Uterus (tissue), 4 donors: ENCODE measurements at places on chromosomes 11 and 22.

DNA sequence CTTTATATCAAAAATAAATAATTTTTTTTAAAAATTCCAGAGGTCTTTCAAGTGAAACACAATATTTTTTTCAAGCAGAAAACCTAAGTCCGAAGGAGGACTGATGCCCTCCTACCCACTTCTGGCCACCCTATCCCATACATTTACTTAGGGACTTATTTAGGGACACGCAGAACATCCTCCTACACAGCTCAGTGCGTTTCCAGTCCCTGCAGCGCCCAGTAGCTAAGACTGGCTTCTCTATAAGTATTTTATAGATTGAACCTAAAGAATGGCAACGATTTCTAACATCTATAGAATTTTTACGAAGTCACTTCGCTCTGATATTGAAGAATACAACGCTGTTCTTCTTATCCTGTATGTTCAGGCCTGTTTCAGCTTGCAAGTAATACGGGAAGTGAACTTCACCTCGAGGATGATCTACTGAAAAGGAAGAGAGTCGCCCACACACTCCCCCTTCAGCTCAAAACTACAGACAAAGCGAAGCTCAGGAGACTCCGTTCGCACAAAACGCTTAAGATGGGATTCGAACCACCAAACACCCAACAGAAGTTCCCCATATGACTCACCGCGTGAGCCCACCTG, 328 bp downstream of the CHEK2 start:
- no peak for DNase-seq

GRCh38 chr11:117177534-117178209, 871 bp upstream of the SIDT2 start:
- DNase-seq: no peak

DNA sequence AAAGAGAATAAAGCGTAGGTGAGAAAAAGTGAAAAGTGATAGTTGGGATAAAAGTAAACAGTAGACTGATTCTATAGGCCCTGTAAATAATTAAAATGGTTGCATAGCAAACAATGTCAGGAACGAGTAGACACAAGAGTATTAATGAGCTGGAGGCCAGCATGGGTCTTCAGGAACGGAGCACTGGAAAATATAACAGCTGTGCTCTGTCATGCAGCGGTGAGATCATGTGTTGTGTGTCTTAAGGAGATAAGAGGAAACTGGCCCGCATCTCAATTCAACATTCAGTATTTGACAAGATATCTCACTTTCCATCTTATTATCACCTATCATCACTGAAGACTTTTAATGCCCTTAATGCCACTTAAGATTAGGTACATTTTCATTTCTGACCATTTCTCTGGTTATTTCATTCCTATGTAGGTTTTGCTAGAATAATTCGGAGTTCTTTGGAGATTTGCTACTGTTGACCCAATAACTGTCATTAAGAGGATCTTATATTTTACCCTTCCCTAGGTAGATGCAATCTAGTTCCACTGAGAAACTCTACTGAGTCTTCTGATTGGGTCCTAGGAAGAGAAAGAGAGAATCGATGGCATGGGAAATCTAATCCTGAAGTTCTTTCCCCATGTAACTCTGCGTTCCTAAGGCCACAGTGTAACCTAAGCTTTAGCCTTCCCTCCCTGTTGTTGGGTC, 35.5 kb upstream of the VWA5A start:
- DNase-seq: no peak

DNA sequence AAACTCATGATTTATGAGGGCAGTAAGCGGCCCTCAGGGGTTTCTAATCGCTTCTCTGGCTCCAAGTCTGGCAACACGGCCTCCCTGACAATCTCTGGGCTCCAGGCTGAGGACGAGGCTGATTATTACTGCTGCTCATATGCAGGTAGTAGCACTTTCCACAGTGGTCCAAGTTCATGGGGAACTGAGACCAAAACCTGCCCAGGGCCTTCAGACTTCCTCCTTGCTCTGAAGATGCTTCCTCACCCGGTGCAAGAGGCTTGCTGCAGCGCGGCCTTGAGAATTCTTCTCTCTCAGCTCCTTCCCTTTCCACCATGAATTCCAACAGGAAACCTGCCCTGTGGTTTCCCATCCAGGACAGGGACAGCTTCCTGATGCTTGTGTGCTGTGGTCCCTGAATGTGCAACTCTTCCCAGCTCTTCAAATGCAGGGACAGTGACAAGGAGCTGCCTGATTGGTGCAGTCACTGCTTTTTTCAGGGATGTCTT, 53.9 kb downstream of the GGTLC2 start:
- no peak for DNase-seq

GRCh38 chr11:76114238-76114637, 92.1 kb downstream of the WNT11 start:
- no peak for DNase-seq

- no peak for DNase-seq
Measured at GRCh38 chr22:39477542-39477941, 20.7 kb downstream of the MGAT3 start.

- DNase-seq: no peak
Measured at GRCh38 chr11:76236092-76236999, 30.0 kb upstream of the WNT11 start.

- no peak for DNase-seq
Measured at GRCh38 chr11:21460082-21460481, 732.8 kb upstream of the ANO5 start.

DNA sequence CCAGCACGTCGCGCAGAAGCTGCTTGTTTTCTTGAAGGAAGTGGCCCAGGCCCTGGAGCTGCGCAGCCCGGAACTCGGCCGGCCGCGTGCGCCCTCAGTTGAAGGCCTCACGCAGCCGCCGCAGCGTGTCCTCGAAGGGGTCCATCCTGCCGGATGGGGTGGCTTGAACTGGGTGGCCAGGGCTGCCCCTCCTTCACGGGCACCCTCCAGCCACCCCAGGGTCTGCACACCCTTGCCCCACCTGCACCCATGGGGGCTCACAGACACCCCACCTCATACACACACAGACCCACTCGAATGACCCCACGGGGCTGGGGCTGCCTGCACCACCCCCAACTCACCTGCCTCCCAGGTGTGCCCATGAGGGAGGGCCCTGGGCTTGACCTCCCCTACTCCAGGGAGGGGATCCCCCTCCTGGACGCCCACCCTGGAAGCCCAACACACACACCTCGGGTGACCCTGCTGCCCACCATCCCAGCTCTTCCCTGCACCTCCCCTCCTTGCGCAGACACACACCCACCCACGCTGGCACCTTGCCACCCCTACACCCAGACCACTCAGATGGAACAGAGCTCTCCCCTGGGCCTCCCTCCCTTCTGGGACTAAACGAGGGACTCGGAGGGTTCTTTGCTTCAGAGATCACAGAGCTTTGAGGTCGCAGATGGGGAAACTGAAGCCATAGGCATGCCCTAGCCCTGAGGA, 6.8 kb downstream of the ALDH3B2 start:
- no peak for DNase-seq

DNA sequence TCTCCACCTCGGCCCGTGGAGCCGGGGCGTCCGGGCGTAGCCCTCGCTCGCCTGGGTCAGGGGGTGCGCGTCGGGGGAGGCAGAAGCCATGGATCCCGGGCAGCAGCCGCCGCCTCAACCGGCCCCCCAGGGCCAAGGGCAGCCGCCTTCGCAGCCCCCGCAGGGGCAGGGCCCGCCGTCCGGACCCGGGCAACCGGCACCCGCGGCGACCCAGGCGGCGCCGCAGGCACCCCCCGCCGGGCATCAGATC, 439 bp downstream of the YAP1 start:
- DNase-seq: no peak

- peak; percentile 41 for DNase-seq
Measured at GRCh38 chr22:41833369-41834004, 582 bp downstream of the SREBF2 start.

GRCh38 chr11:14981507-14981906, 9.4 kb upstream of the CALCA start:
- no peak for DNase-seq

- peak; percentile 17 for DNase-seq
Measured at GRCh38 chr11:74679513-74679865, 51.7 kb downstream of the CHRDL2 start.

DNA sequence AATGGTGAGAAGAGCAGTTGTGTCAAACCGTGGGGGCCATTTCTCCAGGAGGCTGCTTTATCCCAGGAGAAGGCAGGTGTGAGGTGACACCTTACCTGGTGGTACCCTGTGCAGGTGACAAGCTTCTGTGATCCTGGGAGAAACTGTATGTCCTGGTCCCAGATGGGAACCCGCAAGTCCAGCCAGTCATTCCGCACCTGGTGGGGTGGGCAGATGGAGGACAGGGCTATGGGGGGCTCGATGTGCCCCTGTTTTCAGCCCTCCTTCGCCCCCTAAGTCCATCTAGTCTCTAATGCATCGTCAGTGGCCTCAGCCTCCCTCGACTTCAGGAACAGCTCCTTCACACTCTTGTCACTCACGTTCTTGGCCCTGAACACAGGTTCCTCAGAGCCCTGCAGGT, 2.7 kb upstream of the TEX54 start:
- DNase-seq: no peak

DNA sequence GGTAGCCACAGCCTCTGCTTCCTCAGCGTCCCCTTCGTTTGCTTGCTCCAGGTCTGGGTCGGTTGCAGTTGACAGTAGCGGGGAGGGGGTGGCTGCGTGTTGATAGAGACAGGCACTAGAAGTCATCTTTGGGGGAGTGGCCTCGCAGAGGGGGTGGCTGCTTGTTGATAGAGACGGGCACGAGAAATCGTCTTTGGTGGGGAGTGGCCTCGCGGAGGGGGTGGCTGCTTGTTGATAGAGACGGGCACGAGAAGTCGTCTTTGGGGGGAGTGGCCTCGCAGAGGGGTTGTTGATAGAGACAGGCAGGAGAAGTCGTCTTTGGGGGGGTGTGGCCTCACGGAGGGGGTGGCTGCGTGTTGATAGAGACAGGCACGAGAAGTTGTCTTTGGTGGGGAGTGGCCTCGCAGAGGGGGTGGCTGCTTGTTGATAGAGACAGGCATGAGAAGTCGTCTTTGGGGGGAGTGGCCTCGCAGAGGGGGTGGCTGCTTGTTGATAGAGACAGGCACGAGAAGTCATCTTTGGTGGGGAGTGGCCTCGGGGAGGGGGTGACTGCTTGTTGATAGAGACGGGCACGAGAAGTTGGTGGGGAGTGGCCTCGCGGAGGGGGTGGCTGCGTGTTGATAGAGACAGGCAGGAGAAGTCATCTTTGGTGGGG, 328.3 kb downstream of the TBC1D22A start:
- peak; percentile 44 for DNase-seq

DNA sequence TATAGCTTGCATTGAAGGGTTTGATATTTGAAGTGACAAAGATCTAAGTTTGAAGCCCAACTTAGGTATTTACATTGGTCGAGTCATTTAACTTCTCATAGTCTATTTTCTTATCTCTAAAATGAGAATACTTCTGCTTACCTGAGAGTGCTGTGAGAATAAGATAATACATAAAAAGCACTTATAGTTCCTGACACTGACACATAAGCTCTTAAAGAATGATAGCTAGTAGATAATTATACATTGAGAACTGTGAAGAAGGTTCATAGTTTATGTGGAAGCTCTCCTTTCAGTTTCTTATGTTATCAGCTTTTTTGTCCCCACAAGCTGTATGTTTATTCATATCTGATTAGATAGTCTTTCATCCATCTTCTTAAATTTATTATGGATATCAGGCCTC, 4.8 kb downstream of the PPME1 start:
- DNase-seq: no peak

DNA sequence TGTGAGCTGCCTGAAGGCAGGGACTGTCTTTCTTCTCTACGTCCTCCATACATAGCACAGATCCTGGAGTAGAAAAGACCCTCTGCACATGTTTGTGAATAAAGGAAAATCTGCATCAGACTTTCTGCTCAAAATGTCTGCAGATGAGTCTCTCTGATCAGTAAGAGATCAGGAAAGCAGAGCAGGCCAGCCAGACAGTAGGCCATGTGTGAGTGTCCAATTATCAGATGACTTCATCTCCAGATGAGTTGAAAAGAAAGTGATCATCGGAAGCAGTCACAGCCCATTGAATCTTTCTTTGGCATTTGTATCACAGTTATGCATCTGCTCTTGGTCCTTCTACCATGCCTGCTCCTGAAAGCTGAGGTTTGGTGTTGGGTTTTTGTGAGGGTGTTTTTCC, 298.7 kb upstream of the NCAM1 start:
- no peak for DNase-seq

GRCh38 chr11:102553835-102554282, 23.3 kb upstream of the MMP7 start:
- DNase-seq: no peak

DNA sequence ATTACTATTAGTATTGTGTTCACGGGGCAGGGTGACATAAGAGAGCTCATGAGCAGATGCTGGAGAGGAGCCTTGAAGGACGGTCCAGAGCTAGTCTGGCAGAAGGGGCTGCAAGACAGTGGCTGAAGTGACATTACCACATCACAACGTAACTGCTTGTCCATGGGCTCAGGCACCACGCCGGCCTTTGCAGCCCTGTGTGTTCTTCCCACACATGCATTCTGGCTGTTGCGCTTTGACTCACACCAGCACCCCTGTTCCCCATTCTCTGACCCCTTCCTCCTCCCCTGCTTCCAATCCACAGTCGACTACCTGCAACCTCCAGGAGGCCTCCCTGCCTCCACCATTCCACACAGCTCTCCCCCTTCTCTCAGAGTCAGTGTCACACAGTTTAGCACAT, 103.3 kb downstream of the ME3 start:
- DNase-seq: no peak

DNA sequence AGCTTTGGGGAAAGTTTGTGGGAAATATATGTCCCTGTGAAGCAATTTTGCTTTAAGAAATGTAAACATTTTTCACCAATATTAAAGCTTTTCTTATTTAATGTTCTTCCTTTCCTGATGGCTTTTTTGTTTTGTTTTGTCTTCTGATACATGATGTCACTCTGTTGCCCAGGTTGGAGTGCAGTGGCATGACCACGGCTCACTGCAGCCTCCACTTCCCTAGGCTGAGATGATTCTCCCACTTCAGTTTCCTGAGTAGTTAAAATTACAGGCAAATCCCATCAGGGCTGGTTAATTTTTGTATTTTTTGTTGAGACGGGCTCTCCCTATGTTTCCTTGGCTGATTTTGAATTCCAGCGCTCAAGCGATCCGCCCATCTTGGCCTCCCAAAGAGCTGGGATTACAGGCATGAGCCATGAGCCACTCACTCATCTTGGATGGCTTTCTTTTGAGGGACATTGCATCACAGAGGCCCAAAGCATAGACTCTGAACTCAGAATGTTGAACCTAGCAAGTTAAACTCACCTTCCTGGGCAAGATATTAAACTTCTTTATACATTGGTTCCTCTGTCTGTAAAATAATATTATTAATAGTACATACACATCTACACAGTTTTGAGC, 651 bp upstream of the CARD16 start:
- no peak for DNase-seq

- DNase-seq: no peak
Measured at GRCh38 chr22:24521791-24522245, 26.7 kb downstream of the UPB1 start.

GRCh38 chr11:2205214-2205720, 33.7 kb upstream of the TH start:
- DNase-seq: peak; percentile 1

- no peak for DNase-seq
Measured at GRCh38 chr11:131449036-131450019, 78.9 kb downstream of the NTM start.

DNA sequence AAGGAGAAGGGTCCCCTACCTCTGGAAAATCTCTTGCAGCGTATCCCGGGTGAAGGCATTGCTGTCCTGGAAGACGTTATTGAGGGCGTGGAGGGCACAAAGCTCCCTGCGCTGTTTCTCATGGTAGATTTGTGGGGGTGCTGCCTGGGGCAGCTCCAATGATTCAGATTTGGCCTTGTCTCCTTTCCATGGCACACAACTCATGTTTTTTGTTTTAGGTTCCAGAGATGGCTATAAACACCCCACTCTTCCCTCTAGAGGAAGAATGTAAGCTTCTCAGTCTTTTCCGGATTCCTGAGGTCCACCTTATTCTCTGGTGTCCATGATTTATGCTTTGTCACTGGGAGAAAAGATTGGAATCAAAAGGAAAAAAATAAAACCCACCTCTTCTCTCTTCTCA, 959 bp downstream of the JOSD1 start:
- DNase-seq: no peak
